ENCODE measurements at places on chromosomes 3 and 15. TPM values are rescaled to one million over a fixed set of nuclear protein-coding genes. Genes with fewer than 3 reads are reported as not detected.

DNA sequence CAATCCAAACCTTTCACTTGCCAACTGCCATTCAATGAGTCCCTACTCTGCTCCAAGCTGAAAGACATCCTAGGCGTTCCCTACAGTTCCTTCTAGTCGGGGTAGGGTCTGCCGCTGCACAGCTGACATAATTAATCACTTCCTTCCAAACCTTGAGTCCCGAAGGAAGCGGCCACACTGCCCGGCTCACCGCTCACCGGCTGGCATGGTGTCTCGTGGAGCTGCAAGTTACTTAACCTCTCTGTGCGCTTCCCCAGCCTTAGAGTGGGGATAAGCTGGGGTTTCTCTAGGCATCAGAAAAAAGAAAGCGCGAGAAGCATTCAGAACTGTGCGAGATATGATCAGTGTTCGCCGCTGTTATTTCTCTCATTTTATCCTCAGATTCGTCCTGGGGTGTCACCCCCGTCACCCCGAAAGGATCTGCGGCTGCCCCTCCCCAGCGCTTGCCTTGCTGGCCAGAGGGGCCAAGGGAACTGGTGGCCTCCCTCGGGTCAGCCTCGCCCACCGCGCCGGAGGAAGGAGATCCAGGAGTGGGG, 748 bp downstream of the MRPS25 start:
- no peak for DNase-seq

DNA sequence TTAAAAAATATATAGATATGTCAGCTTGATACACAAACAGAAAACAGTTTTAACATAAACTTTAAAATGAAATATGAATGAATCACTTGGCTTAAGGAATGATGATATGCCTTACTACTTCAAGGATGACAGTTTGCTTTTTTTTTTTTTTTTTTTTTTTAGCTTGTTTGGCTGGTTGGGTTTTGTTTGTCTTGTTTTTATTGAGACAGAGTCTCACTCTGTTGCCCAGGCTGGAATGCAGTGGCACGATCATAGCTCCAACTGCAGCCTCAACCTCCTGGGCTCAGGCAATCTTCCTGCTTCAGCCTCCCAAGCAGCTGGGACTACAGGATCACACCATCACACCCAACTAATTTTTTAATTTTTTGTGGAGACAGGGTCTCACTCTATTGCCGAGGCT, 14.5 kb downstream of the LRRC2 start:
- no peak for DNase-seq

The MDFIC2 gene
- total RNA-seq = not detected

DNA sequence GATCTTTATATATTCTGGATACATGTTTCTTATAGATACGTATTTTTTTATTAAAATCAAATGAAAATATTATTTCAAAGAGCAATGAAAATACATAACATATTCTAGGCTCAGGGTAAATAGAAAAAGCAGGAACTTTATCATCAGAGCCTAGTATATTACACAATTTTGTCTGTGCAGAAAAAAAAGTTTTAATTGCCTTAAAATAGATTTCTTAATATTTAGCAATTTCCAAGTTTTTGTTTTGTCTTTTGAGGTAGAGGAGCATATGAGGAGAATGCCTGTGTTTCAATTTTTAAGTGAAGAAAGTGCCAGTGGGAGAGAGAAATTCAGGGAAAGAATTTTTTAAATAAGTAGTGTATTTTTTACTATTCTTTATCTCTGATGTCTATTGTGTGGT, 10.5 kb downstream of the CAPN7 start:
- no peak for DNase-seq

GRCh38 chr3:111362381-111363009, 179.5 kb upstream of the CD96 start:
- DNase-seq = no peak

DNA sequence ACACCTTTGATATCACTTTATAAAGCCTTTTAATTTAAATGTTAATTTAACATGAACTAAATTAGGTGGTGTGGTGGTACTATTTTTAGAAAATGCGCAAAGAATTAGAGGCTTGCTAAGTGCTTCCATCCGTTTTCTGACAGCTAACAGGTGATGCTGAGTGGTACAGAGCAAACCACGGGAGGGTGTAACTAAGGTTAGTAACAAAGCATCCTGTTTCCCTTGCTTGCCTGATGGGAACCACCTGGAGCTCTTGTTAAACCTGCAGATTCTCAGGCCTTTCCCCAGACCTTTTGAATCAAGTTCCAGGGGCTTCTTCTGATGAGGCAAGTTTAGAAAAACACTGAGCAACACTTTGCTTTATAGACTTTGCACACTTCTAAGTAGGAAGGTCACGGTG, 101.0 kb downstream of the ATG7 start:
- DNase-seq = no peak

The CISH gene
- 17.0 TPM for total RNA-seq

- DNase-seq = no peak
These were observed 4.3 kb downstream of the PEAK1 start for GRCh38 chr15:77415450-77416147.

The ALG1L2 gene
- not detected for total RNA-seq

DNA sequence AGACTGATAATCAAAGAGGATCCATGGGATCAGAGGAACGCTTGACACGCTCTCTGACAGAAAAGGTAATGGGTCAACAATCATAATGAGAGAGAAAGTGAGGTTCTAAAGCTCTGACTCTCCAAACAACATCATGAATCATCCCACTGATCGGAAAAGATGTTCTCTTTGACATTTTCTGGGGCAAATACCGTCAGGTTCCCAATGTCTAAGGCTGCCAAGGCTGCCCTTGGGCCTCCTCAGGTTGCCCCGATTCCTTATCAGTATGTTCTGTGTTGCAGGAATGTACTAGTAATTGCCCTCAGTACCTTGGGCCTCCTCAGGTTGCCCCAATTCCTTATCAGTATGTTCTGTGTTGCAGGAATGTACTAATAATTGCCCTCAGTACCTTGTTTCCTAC, 60.9 kb downstream of the NPTN start:
- no peak for DNase-seq

- no peak for DNase-seq
These were observed 464.5 kb downstream of the RBMS3 start for GRCh38 chr3:29745232-29745870.

All from sigmoid colon (tissue), 7 donors.